Cerebellar cortex (tissue), 1 donor: ENCODE measurements at places on chromosomes 11 and 22.
A peak's percentile ranks its signal among the peaks of the same experiment; 100 is the strongest.

GRCh38 chr11:61732705-61733104 is 19.7 kb upstream of the MYRF start:
- peak; percentile 79 for DNase-seq

- DNase-seq = peak; percentile 32
Measured at GRCh38 chr11:6925636-6926207, 504 bp upstream of the ZNF215 start.

DNA sequence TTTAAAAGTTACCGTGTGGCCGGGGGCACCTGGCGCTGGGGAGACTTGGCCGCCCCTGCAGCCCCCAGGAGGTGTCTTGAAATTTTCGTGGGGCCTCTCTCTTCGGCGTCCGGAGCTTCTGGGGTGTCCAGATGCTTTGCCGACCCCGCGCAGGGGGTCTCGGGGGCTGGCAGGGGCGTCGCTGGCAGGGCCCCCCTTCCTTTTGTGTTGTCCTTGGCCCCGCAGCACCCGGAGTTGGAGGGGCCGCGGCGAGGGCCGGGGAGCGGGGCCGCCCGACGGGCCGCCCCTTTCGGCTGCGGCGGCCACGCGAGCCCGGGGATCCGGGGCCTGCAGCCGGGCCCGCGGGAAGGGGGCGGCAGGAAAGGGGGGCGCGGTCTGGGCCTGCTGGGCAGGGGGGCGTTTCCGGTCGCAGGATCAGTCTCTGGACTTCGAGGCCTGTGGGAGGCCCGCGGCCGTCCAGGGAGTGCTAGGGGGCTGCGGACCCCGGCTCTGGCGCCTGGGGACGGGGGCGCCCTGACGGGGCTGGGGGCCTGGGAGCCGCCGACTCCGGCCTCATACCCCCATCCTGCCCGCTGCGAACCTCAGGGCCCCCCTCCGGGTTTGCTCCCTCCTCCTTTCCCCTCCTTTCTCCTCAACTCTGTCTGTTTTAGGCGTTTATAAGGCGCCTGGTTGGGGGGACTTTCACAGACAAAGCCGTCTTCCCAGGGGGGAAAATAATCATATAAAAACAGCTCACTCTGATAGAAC is 869 bp downstream of the ZC3H7B start:
- no peak for DNase-seq

- no peak for DNase-seq
Measured at GRCh38 chr22:28047740-28048139, 128.7 kb upstream of the PITPNB start.

DNA sequence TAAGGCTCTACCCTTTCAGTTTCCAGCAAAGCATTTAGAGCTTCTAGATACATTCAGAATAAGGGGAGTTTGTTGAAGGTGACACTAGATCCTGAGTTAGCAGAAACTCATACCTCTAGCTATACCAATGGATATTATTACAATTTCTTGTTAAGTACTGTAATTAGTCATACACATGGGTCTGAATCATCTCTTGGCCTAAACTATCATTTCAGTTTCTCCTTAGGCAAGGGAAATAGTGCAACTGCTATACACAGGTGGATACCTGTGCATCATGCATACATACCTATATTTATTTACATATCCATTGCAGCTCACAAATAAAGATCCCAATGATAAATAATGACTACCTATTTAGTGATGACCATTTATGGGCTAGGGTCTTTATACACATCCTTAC is 45.1 kb upstream of the PAX6 start:
- DNase-seq = no peak

DNA sequence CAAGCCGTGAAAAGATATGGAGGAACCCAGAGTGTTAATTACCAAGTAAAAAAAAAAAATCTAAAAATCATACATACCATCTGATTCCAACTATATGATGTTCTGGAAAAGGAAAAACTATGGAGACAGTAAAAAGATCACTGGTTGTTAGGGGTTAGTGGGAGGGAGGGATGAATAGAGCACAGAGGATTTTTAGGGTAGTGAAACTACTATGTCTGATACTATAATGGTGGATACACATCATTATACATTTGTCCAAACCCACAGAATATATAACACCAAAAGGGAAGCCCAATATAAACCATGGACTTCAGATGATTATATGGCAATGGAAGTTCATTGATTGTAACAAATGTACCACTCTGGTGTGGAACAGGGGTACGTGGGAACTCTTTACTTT is 74.1 kb downstream of the ENTHD1 start:
- no peak for DNase-seq

DNA sequence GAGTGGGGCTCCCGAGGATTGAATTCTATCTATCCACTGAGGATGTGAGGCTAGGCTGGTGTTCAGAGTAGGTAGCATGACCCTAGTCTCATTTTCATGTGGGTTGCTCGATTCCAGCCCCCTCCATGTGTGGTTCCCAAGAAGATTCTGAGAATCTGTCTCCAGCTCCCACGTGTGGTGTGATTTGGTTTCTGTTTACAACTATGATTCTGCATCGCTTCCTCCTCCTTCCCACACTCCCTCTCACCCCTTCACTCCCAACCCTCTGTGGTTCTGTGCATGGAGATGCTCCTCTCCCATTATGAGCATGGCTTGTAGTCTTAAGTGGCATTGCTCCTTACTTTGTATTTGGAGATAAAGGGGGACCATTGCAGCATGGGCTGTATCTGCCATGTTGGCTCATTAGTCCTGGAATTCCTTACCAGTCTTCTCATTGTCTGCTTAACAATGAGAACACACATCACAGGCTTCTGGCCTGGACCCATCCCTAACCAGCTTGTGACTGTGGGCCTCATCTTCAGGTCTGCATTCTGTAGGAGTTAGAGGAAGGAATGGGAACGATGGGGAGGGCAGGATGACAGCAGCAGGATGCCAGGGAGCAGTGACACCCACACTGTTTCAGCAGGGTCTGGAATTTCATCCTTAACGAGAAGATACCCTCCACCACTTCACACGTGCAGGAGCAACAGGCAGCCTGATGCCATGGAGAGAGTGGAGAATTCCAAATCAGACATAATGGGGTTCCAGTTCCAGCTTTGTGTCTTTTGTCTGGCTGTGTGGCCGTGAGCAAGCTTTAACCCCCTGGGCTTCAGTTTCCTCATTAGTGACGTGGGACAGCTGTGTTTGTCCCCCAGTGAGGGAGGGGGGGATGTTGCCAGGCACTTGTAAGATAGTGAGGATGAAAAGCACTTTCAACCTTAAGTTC is 86.0 kb downstream of the CCDC81 start:
- DNase-seq = peak; percentile 16

- DNase-seq = no peak
Measured at GRCh38 chr11:118703563-118704106, 24.2 kb upstream of the TREH start.

GRCh38 chr11:36365907-36366306 is 69.8 kb downstream of the PRR5L start:
- DNase-seq = no peak

DNA sequence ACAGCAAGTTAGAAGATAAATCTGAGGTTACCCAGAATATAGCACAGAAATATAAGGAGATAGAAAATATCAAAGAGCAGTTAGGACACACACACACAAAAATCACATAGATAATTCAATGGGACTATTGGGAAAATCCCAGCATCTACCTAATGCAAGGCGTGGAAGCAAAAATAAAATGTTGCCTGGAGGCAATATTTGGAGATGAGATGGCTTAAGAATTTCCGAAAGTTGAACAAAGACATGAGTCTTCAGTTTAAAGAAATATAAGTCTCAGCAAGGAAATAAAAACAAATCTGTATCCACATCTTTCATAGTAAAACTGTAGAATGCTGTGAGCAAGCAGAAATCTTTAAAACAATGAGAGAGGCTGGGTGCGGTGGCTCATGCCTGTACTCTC is 29.5 kb upstream of the ACR start:
- DNase-seq = no peak

DNA sequence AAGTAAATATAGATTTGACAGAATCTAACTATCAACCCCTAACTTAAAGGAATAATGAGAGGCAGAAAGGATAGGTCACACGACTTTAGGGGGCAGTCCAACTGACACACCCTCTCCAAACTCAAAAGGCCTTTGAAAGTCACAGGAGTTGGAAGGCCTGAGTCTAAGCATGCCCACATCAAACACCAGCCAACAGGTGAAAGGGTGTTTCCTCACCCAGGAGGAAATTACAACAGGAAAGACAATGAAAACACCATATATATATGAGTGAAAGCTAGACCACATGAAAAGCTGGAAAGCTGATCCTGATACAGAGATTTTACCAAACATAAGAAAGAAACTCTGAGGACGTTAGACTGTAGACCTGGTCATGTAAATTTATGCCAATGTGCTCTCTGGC is 10.5 kb upstream of the DEPDC7 start:
- no peak for DNase-seq

DNA sequence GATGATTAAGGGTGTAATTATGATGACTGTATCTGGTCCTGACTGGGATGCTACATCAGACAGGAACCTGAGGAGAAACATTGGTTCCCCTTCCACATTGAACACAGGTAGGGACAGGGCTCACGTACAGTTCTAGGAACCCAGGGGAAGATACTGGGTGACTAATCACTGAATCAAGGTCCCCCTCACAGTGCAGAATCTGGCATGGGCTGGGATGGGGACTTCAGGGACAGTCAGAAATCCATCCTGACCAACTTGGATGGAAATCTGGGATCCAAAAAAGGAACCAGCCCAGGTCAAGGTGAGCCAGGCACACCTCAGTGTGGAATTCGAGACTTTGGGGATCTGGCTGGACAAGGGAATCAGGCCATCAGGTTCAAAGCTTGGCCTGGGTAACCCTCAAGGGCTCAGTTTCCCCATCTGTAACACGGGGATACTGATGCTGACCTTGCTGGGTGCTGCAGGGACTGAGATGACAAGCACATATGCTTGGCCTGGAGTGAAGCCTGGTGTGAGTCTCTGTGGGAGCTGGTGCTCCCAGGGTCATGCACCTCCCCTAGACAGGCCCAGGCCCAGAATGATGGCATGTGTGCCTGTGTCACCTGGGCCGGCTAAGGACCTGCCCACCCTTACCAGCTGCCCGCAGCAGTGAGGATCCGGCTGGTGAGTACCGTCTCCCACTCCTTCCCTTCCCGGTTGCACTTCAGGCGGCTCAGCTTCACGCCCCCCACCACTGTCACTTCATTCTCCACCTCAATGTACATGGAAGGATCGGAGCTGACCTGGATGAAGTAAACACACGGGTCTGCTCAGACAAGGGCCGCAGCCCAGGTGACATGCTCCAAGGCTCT is 67.4 kb upstream of the CLTCL1 start:
- DNase-seq = no peak

- no peak for DNase-seq
Measured at GRCh38 chr22:27602390-27602789, 199.2 kb downstream of the MN1 start.

DNA sequence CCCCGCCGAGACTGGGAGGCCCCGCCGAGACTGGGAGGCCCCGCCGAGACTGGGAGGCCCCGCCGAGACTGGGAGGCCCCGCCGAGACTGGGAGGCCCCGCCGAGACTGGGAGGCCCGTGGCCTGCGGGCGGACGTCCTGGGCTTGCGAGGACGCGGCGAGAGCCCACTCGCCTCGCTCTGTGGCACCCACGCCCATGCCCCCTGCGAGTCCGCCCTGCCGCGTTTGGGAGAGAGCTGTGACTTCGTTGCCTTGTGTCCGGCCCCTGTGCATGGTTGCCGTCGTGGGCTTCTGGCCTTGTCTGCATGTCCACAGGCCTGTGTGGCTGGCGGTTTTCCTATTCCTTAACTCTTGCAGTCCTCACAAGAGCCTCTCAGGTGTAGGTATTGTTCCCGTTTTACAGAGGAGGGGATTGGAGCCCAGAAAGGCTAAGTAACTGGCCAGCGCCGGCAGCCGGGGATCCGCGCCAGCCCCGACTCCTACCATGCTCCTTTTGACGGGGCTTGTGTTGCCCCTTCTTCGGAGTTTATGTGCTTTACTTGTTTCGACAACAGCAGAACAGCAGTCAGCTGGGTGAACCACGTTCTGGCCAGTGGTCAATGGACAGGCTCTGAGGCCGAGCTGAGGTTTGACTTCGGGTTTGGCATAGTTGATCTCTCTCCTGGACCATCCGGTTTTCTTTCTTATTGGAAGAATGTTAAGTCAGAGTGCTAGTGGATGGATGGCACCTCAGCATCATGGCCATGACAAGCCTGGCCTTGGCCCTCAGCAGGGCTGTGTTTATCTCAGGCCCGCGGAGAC is 741 bp downstream of the PHRF1 start:
- DNase-seq = no peak

GRCh38 chr22:26364066-26365015 is 64.7 kb upstream of the ASPHD2 start:
- DNase-seq = peak; percentile 82

DNA sequence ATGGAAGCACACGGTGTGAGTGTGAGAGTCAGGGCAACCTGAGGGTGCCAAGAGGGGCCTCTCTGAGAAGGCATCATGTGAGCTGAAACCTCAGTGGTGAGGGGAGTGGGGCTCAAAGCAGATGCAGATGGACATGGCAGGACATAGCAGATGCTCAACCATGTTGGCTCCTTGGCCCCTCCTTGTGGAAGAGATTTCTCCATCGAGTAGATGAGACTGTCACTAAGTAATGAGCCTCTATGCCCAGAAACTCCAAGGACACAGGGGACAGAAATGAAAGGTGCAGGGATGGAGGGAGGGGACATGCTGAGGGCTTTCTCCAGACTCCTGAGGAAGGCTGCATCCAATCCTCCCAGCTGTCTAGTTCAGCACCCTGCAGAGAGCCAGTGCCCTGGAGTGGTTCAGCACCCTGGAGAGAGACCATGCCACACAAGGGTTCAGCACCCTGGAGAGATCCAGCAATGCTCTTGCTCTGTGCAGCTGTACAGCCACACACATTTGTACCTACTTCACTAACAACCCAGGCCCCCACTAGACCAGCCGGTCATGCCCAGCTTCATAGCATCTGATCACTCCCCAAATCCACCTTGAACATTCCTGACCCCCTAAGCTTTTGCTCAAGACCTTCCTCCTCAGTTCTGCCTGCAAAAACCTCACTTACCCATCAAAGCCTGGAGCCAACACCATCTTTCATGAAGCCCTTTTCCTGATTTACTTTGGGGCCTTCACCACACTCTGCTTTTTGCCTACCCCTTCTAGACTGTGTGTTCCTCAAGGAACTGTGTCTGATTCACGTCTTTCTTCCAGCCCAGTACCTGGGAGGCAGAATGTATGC is 252.0 kb downstream of the CTTN start:
- no peak for DNase-seq

- DNase-seq = no peak
Measured at GRCh38 chr22:45506816-45507360, 4.2 kb downstream of the FBLN1 start.

DNA sequence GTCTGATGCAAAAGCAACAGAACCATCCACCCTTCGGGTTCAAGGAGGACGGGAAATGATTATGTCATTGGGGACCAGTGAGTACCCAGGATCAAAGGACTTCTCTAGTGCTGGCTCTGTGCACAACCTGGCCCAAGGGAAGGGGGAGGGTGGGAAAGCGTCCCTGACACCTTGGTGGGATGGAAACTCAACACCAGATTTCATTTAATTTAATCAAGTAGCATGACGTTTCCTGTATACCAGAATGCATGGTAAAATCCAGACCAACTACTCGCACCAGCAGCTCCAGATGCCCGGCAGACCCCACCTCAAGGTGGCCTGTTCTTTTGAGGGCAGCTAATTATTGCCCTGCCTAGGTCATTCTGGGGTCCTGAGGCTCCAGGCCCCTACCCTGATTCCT is 385.1 kb downstream of the CADM1 start:
- no peak for DNase-seq
